ENCODE measurements at places on chromosomes 4 and X. TPM values are rescaled to one million over a fixed set of nuclear protein-coding genes. Genes with fewer than 3 reads are reported as not detected.

DDIT4L gene
- 7.0 TPM for total RNA-seq

ARHGAP6 gene
- 0.59 TPM for total RNA-seq

CHIC1 gene
- total RNA-seq: 18.3 TPM

DNA sequence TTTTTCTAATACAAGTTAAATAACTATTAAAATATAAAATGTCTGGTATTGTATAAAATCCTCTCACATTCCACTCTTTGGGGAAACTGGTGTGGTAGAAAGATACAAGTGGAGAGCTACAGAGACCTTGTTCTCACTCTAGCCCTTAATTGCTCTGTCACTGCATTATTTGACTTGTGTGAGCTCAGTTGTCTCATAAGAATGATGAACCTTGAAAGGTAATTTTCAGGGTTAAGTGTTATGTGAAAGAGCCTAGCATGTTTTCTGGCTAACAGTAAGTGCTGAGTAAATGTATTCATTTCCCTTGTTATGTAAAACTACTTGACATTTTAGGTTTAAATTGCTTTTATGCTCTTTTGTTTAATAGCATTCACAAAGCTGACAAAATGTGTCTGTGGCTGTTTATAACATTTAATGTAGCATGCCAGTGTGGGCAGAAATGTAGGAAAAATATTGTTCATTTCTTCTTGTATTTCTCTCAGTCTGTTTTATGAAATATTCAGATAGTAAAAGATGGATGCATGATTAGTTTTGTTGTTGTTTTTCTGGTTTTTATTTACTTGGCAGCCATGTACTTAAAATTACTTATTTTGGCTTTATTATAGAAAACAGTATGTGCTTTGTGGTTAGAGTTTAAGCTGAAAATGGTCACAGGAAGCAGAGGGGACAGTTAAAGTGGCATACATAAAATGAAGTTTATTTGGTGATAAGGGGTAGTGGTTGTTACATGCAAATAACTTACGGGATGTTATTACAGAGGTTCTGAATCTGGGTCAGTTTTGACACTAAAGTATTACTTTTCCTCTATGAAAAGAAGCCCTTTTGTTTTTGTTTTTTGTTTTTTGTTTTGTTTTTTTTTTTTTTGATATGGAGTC, 29.2 kb downstream of the SLAIN2 start:
- H3K36me3 ChIP-seq: no peaks in the 10 kb centered on the region
- H3K27ac ChIP-seq: peak overlapping the region; percentile 41
- DNase-seq: peak; percentile 26
- no peak overlapping the region for H3K4me3 ChIP-seq
- H3K27me3 ChIP-seq: no peaks in the 10 kb centered on the region
- peaks cover 29% of the 10 kb centered on the region for H3K4me1 ChIP-seq

GRCh38 chr4:163542275-163542674, 47.8 kb downstream of the TMA16 start:
- no peak overlapping the region for H3K27ac ChIP-seq
- DNase-seq: no peak
- H3K36me3 ChIP-seq: no peaks in the 10 kb centered on the region

- DNase-seq: no peak
- H3K27me3 ChIP-seq: no peaks in the 10 kb centered on the region
- no peaks in the 10 kb centered on the region for H3K36me3 ChIP-seq
- H3K4me1 ChIP-seq: peaks cover 17% of the 10 kb centered on the region
- H3K4me3 ChIP-seq: no peak overlapping the region
- H3K27ac ChIP-seq: no peak overlapping the region
Measured at GRCh38 chr4:26237916-26238315, 82.9 kb upstream of the RBPJ start.

DNA sequence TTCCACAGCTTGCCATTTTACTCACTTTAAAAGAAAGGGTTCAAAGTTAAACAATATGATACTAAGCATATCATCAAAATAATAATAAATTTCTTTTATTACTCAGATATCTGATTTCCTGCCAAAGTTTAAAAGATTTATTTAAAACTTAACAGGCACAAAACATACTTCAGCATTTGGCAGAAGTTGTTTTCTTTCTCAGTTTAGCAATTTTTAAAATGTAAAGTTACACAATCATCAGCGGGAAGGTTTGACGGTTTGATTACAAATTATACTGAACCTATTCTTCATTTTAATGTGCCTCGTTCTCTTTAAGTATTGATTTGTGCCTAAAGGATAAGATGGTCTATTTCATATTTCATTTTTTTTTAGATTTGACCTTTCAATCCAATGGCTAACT, 227.2 kb downstream of the APBB2 start:
- H3K27me3 ChIP-seq: no peaks in the 10 kb centered on the region
- H3K27ac ChIP-seq: no peak overlapping the region
- H3K4me3 ChIP-seq: no peak overlapping the region
- no peak for DNase-seq
- H3K4me1 ChIP-seq: 0 out of 2 replicates have a peak, but pooled peaks cover 5% of the 10 kb centered on the region
- H3K36me3 ChIP-seq: no peaks in the 10 kb centered on the region

GRCh38 chr4:8710416-8710815, 117.9 kb downstream of the CPZ start:
- H3K27me3 ChIP-seq: no peaks in the 10 kb centered on the region
- H3K4me3 ChIP-seq: no peak overlapping the region
- H3K36me3 ChIP-seq: no peaks in the 10 kb centered on the region
- DNase-seq: no peak

DNA sequence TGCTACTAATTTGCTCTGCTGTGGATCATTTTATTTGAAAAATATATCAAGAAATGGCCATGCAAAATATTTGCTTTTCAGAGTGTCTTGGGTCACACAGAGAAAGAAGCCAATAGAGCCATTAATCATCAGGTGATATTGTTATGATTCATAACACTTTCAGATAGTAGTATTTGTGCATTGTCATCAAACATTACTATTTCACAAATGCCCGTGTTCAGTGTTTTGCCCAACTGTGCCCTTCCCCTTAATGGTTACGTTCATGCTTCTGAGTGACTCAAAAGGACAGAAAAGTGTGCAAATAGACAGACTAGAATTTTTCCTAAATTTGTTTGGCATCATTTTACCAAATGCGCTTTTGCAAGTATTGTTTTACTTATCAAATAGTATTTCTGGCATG, 46.5 kb downstream of the PHOX2B start:
- H3K27ac ChIP-seq: no peak overlapping the region
- no peaks in the 10 kb centered on the region for H3K27me3 ChIP-seq
- no peaks in the 10 kb centered on the region for H3K36me3 ChIP-seq
- no peak overlapping the region for H3K4me3 ChIP-seq
- H3K4me1 ChIP-seq: no peaks in the 10 kb centered on the region

- peak overlapping the region; percentile 85 for H3K27ac ChIP-seq
- DNase-seq: no peak
- no peaks in the 10 kb centered on the region for H3K27me3 ChIP-seq
- peak overlapping the region; percentile 84 for H3K4me3 ChIP-seq
- no peaks in the 10 kb centered on the region for H3K36me3 ChIP-seq
Measured at GRCh38 chrX:101349193-101349562, 636 bp upstream of the TIMM8A start.

DNA sequence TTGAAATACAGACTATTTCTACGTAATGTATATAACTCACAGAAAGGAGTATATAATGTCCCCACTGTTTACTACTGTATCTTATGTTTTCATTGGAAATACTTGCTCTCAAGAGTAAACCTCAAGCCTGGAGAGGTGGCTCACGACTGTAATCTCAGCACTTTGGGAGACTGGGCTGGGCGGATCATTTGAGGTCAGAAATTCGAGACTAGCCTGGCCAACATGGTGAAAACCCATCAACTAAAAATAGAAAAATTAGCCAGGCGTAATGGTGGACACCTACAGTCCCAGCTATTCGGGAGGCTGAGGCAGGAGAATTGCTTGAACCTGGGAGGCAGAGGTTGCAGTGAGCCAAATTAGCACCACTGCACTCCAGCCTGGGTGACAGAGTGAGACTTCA, 92.8 kb downstream of the COL25A1 start:
- no peak overlapping the region for H3K4me3 ChIP-seq
- DNase-seq: no peak
- H3K36me3 ChIP-seq: no peaks in the 10 kb centered on the region
- H3K27ac ChIP-seq: no peak overlapping the region
- H3K27me3 ChIP-seq: no peaks in the 10 kb centered on the region

DNA sequence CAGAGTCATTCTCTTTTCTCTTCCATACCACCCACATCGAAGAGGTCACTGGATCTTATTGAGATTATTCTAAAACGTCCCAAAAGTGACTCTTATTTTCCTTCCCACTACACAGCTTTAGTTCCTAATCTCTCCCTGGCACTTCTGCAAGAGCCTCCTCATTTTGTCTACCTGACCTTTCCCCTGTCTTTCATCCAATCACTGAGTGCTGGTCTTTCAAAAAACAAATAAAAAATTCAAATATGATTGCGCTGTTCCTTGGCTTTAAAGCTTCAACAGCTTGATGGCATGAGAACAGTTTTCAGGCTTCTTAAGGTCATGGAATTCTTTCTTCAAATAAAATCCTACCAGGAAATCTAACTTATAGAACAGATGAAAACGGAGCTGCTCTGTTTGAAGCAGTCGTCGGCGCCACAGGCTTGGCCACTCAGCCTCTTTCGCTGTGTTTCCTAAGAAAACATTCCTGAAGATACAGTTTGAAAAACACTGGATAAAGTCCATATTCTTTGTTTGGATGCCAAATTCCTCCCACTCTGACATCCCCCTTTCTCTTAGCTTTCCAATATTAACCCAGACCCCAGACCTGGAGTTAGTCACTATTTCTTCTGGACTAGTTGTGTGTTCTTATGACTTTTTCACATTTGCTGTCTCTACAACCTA, 12.5 kb downstream of the SYTL5 start:
- 0 out of 2 replicates have a peak, but pooled peaks cover 3% of the 10 kb centered on the region for H3K4me1 ChIP-seq
- no peaks in the 10 kb centered on the region for H3K27me3 ChIP-seq
- no peaks in the 10 kb centered on the region for H3K36me3 ChIP-seq
- no peak for DNase-seq
